ENCODE measurements at places on chromosomes 3 and 15.

GRCh38 chr3:99925584-99926230, 108.0 kb downstream of the CMSS1 start:
- peak; percentile 53 for DNase-seq

GRCh38 chr15:80507638-80508316, 103.6 kb downstream of the ARNT2 start:
- DNase-seq, result no peak

DNA sequence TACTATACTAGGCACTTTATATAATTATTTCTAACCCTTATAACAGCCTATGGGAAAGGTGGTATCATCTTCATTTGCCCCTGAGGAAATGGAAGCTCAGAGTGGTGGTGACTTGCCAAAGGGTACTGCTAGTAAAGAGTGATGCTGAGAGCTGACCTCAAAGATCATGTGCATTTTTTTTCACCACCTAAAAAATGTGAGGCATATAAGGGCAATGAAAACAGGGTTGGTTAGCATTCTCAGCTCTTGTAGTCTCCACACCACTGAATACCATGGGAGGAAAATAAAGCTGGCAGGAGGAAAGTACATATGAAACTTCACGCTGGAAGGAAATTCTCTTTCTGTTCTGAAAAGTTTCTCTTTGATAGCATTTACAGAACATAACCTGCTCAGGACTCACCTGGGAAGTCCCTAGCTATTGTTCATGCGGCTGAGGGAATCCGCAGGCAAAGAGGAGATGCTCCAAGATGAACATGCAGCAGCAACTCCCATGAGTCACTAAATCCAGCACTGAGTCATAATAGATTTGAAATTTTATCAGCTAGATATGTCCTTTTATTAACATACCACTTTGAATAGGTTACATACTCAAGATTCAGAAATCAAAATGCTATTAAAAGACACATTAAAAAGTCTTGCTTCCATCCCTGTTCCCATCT, 17.3 kb downstream of the FAIM start:
- DNase-seq, result no peak

GRCh38 chr3:124963755-124964154, 29.2 kb upstream of the MUC13 start:
- no peak for DNase-seq

GRCh38 chr3:62551556-62551955, 178.2 kb upstream of the FEZF2 start:
- no peak for DNase-seq

DNA sequence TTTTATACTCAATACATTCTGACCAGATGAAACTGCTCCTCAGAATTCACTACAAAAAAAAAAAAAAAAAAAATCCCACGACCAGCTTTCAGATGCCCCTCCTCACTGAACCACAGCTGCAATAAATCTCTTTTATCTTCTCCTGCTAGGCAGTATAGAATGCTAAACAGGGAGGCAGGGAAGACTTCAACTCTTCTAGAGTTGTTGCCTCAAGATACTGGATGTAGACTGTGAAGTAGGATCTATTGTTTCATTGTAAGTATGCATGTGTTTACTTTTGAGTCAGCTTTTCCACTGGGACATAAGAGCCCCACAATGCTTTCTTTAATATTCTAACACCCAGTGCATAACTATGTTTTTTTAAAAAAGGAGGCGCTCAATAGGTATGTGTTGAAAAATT, 401.4 kb downstream of the TBL1XR1 start:
- no peak for DNase-seq

GRCh38 chr3:47385007-47385406, 4.2 kb downstream of the PTPN23 start:
- DNase-seq, result no peak

- no peak for DNase-seq
These were observed 25.6 kb upstream of the TEX9 start for GRCh38 chr15:56339594-56339993.

Data from femur (tissue), 1 donor.